ENCODE measurements at places on chromosomes 11 and 22.

- DNase-seq = peak; percentile 40
These were observed 8.6 kb upstream of the GTSE1 start for GRCh38 chr22:46287873-46288751.

DNA sequence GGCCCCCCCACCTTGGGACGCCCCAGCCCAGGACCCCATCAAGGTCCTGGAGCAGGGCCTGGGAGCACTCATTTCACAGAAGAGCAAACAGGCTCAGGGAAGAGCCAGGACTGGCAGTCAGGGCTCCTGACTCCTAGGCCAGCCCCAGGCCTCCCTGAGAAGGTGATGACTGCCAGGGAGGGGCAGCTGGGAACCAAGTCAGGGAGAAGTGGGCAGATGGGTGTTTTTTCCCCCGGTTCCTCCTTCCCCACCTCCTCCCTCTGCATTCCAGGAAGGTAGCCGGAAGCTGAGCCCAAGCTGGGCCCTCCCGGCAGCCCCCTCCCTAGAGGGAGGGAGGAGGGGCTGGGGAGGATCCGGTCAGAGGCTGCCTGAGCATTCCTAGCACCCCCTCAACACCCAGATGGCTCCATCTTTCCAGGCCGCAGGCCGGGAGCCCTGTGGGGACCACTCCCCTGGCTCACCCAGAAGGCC, 19.6 kb downstream of the MYRF start:
- no peak for DNase-seq

DNA sequence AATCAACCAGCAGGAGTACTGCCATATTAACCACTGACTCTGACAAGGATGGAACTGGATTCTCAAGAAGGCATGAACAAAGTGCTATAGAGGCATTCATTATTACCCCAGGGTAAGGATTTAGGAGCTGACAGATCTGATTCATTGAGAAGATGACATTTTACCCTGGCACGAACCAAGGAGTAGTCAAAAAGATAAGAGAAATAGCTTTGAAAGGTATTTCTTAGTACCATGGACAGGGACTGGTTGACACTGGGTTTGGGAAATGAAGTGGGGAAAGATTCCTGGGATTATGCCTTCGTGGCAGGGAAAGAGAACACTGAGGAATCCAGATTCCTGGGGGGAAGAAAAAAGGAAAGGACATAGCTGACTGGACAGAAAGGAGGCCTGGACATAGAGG, 5.1 kb upstream of the SAAL1 start:
- no peak for DNase-seq

- no peak for DNase-seq
These were observed 13.3 kb upstream of the MB start for GRCh38 chr22:35630387-35630793.

- DNase-seq = peak; percentile 37
These were observed 23.4 kb downstream of the KRTAP5-5 start for GRCh38 chr11:1652771-1653540.

GRCh38 chr11:101003468-101003867, 126.1 kb downstream of the PGR start:
- peak; percentile 3 for DNase-seq

GRCh38 chr22:47190957-47191670, 428.7 kb downstream of the TBC1D22A start:
- no peak for DNase-seq

- no peak for DNase-seq
These were observed 70.2 kb downstream of the SCN3B start for GRCh38 chr11:123584186-123584585.

GRCh38 chr22:41300661-41301060, 664 bp upstream of the ZC3H7B start:
- DNase-seq = no peak

Measured in hematopoietic multipotent progenitor cell treated with erythropoietin and hydrocortisone succinate and interleukin-3 and kit ligand, for 8 days (in vitro differentiated cells).